ENCODE measurements at places on chromosomes 4 and X.
A peak's percentile ranks its signal among the peaks of the same experiment; 100 is the strongest.

DNA sequence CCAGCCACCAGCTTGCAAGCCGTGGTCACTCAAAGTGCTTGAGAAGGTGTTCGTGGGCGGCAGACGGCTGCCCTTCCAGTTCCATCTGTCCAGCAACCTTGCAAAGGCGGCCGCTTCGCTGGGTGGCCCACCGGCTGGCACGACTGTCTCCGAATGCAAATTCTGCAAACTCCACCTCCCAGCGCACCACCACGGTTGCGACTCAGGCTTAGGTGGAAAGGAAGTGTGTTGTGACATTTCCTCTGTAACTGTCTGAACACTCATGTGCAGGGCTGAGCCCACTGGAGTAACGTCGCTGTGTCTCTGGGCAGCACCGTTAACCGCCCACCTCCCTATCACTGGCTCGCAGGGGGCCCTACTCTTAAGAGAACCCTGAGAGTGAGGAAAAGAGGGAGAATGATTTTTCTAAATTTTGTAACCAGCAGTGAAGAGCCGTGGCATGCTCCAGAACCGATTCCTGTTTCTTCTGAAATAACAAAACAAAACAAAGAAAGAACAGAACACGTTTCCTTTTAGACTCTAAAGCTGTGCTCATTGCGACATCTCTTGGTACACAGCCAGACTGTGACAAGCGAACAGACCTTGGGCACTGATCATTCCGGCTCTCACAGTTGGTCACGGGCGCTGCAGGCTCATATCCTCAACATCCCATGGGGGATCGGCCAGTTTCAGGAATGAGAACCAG, at the start of gene P2RY8:
Gene P2RY8 (minus strand): TSS at position 155 of the 685 bp plus-strand sequence. CDS start 70,627 bp downstream, outside the sequence.
- H3K36me3 ChIP-seq: no peaks in the 10 kb centered on the region
- H3K27me3 ChIP-seq: no peaks in the 10 kb centered on the region
- no peaks in the 10 kb centered on the region for H3K4me1 ChIP-seq
- peak within 1 kb of the TSS; percentile 29 for H3K4me3 ChIP-seq

GRCh38 chr4:77092975-77093374, 17.2 kb upstream of the CCNI start:
- H3K4me1 ChIP-seq: peaks cover 8% of the 10 kb centered on the region
- H3K4me3 ChIP-seq: no peak overlapping the region
- H3K27me3 ChIP-seq: no peaks in the 10 kb centered on the region
- H3K27ac ChIP-seq: no peak overlapping the region
- no peaks in the 10 kb centered on the region for H3K36me3 ChIP-seq

GRCh38 chr4:156571146-156571545, 400.5 kb downstream of the PDGFC start:
- no peaks in the 10 kb centered on the region for H3K27me3 ChIP-seq
- no peak overlapping the region for H3K27ac ChIP-seq
- no peaks in the 10 kb centered on the region for H3K4me1 ChIP-seq

- DNase-seq: no peak
- H3K27ac ChIP-seq: no peak overlapping the region
- H3K4me3 ChIP-seq: no peak overlapping the region
- no peaks in the 10 kb centered on the region for H3K4me1 ChIP-seq
Observed at GRCh38 chr4:154208424-154208823, 283.2 kb downstream of the DCHS2 start.

- H3K27me3 ChIP-seq: no peaks in the 10 kb centered on the region
- H3K36me3 ChIP-seq: no peaks in the 10 kb centered on the region
- H3K27ac ChIP-seq: no peak overlapping the region
- peaks cover 12% of the 10 kb centered on the region for H3K4me1 ChIP-seq
- DNase-seq: no peak
Observed at GRCh38 chr4:123990310-123990870, 593.8 kb downstream of the SPRY1 start.

- peak overlapping the region; percentile 37 for H3K27ac ChIP-seq
- H3K4me3 ChIP-seq: no peak overlapping the region
- no peak for DNase-seq
- H3K27me3 ChIP-seq: no peaks in the 10 kb centered on the region
- no peaks in the 10 kb centered on the region for H3K36me3 ChIP-seq
- peaks cover 32% of the 10 kb centered on the region for H3K4me1 ChIP-seq
Observed at GRCh38 chrX:42746606-42747005, 31.4 kb downstream of the PPP1R2C start.

DNA sequence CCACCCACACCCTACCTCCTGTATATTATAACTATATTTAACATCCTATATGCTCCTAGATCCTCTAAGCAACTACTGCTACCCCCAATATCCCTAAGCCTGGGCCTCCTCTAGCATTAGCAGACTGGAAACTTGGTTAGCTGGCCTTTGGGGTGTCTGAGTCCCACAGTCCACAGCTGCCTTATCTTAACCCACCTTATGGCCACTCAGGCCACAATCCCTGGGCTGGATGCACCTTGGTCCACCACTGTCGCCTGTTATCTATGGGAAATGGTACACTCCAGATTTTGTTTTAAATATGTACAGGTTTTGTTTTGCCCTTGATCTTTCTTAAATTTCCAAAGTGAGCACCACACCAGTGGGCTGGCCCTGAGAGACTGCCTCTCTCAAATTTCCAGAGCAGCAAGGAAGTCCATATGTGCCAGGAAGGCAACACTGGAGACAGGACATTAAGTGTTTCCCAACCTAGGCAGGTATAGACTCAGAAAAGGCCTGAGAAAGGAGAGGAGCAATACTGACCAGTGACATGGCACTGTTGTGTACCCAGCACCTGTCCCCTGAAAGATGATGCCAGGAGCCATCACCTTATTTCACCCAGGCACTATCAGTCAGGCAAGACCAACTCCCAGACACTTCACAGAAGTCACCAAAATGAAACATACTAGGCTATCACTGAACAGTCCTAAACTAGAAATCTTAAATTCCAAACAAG, 921 bp downstream of the PFKFB1 start:
- H3K27ac ChIP-seq: no peak overlapping the region
- no peaks in the 10 kb centered on the region for H3K4me1 ChIP-seq

- no peaks in the 10 kb centered on the region for H3K27me3 ChIP-seq
- no peak overlapping the region for H3K4me3 ChIP-seq
- H3K27ac ChIP-seq: no peak overlapping the region
- no peaks in the 10 kb centered on the region for H3K4me1 ChIP-seq
Observed at GRCh38 chrX:13418126-13419097, 98.6 kb upstream of the ATXN3L start.

DNA sequence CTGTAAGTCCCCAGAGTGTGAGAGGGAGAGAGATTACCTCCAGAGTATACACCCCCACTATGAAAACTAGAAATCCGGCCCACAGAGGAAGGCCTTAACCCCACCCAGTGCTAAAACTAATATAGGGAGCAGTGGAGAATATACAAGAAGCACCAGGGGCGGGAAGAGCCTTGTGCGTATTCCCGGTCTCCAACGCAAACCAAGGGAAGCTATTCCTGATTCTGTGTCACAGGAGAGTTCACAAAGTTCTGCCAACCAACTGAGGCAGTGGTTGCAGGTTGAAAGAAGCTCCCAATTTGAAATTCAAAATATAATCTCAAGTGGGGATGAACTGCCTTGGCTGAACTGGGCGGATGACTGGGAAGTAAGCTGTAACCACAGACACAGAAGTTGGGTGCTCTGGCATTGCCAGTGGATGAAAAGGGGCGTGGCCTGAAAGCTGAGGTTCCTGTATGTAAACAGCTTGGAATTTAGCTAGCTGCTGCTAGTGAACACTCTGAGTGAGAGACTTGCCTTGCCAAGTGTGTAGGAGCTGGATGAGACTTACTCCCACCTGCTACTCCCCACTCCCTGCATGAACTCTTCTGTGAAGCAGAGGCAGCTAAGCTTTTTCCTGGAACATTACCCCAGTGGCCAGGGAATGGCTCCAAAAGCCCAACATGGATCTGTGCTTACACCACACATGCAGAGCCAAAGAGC, 32.7 kb downstream of the ELF2 start:
- no peak overlapping the region for H3K4me3 ChIP-seq
- no peaks in the 10 kb centered on the region for H3K36me3 ChIP-seq
- H3K4me1 ChIP-seq: peaks cover 41% of the 10 kb centered on the region
- peak; percentile 73 for DNase-seq

- no peak overlapping the region for H3K27ac ChIP-seq
- peak; percentile 35 for DNase-seq
- no peaks in the 10 kb centered on the region for H3K27me3 ChIP-seq
- no peak overlapping the region for H3K4me3 ChIP-seq
- no peaks in the 10 kb centered on the region for H3K36me3 ChIP-seq
- H3K4me1 ChIP-seq: no peaks in the 10 kb centered on the region
Observed at GRCh38 chrX:102950908-102951866, 14.1 kb downstream of the RAB40AL start.

GRCh38 chr4:151144329-151145072, 45.1 kb downstream of the RPS3A start:
- H3K27me3 ChIP-seq: no peaks in the 10 kb centered on the region
- no peak overlapping the region for H3K27ac ChIP-seq
- peaks cover 85% of the 10 kb centered on the region for H3K36me3 ChIP-seq
- no peak for DNase-seq
- no peaks in the 10 kb centered on the region for H3K4me1 ChIP-seq

DNA sequence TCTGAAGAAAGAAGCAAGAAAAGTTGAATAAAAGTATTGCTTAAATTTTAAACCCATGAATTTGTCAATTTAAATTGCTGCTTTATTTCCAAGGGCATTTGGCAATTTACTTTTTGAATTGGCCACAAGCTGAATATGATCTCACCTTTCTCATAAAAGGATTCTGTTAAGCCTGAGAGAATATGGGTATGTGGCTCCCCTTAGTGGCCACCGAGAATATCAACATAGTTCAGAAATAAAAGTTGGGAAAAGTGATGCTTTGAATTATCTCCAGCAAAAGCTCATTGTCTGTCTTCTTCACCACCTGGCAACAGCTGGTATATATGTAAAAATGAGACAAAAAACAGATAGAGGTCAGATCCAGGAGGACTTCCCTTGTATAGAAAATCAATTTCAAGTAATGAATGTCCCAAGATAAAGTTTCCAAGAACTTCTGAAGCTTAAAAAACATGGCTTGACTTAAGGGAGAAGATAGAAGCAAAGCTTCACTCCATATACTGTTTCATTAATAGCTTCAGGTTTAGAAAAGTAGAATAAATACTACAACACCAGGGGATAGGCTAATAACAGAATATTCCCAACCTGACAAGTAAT, 290.7 kb upstream of the FAM241A start:
- no peak overlapping the region for H3K27ac ChIP-seq
- H3K27me3 ChIP-seq: no peaks in the 10 kb centered on the region
- DNase-seq: no peak
- no peak overlapping the region for H3K4me3 ChIP-seq
- no peaks in the 10 kb centered on the region for H3K36me3 ChIP-seq
- H3K4me1 ChIP-seq: no peaks in the 10 kb centered on the region

Measured in tibial artery (tissue), 4 donors.